IMR-90 (cell line): ENCODE measurements at places on chromosomes 12 and 14.

GRCh38 chr12:48671231-48671856, 10.7 kb downstream of the KANSL2 start:
- DNase-seq: peak; percentile 67

DNA sequence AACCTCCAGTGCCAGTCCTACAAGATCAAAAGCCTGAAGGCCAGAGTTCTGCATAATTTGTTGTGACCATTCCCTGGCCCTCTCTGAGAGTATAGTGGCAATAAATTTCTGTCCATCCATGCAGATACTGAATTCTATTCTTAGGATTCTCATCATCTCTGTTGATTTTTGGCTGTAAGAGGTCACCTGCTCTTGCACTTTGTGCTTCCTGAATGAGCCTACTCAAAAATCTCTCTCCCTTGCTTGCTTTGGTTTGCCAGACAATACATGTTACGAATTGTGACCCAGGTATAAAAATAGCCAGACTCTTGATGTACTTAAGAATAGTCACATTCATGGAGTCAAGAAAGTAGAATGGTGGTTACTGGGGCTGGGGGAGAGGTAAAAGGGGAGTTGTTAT, 16.7 kb downstream of the ZNF664 start:
- no peak for DNase-seq

DNA sequence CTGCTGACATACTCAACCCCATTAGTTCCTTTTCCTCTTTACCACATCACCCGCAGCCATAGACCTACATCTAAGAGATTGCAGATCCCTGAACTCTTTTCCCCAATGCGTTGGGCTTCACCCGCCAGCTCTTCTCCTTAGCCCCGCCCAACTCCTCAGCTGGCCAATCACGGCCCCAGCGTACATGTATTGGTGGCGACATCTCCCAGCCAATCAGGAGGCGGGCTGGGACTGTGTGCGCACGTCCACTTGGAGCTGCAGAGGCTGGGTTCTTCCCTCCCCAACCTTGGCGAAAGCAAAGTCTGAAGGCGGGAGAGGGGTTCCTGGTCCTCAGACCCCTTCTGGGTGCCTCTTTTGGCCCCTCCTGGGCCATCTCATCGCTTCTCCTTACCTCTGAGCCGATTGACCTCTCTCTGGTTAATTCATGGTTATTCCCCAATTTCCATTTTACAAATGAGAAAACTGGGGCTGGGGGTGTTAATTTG, 11.0 kb downstream of the PDE1B start:
- DNase-seq: peak; percentile 36

- DNase-seq: no peak
Measured at GRCh38 chr14:91142214-91142668, 28.4 kb downstream of the DGLUCY start.

DNA sequence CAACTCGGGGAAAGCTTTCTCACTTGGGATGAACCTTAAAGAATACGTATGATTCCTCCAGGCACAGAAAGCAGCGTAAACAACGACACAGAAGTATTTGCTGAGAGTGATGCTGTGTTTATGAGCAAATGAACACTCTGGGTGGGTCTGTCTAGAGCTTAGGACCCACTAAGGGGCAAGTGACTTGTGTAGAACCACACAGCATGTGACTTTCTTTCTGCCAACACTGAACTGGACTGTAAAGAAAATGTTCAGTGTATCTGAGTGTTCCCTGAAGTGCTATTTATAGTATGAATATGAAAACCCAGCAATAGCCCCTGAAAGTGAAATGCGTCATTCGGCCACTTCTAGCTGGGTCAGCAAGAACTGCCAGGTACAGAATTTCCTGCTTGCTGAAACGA, 78.5 kb downstream of the ST8SIA1 start:
- DNase-seq: peak; percentile 28

GRCh38 chr12:2627076-2627834, 167.5 kb upstream of the FKBP4 start:
- no peak for DNase-seq

- DNase-seq: no peak
Measured at GRCh38 chr12:45285717-45286116, 69.8 kb downstream of the ANO6 start.

DNA sequence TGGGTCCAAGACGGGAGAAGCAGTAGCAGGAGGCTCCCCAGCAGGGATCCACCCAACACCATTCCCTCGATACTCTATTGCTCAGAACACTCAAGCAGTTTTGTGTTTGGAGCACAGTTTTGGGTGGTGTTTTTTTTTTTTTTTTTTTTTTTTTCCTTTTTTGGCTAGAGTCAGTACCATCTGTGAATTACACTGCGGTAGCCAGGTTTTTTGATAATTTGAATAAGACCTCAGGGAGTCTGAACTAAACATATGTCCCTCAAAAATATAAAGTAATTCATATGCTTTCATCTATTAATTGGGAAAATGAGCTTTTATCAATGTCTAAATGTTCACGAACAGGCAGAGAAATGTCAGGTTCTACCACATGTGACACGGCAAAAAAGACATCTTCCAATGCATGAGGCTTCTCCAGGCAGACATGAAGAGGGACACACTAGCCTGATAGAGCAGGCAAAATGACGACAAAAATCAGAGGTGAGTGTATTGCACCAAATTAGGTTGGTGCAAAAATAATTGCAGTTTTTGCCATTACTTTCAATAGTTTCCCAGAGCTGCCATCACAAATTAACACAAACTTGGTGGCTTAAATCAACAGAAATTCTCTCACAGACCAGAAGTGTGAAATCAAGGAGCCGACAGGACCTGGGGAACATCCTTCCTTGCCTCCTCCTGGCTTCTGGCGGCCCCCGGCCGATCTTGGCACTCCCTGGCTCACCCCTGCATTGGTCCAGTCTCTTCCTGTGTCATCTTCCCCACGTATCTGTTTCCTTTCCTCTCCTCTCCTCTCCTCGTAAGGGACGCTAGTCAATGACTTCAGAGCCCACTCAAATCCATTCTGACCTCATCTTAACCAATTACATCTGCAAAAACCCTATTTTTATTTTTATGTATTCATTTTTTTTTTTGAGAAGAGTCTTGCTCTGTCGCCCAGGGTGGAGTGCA, 33.9 kb downstream of the FOXN3 start:
- no peak for DNase-seq

DNA sequence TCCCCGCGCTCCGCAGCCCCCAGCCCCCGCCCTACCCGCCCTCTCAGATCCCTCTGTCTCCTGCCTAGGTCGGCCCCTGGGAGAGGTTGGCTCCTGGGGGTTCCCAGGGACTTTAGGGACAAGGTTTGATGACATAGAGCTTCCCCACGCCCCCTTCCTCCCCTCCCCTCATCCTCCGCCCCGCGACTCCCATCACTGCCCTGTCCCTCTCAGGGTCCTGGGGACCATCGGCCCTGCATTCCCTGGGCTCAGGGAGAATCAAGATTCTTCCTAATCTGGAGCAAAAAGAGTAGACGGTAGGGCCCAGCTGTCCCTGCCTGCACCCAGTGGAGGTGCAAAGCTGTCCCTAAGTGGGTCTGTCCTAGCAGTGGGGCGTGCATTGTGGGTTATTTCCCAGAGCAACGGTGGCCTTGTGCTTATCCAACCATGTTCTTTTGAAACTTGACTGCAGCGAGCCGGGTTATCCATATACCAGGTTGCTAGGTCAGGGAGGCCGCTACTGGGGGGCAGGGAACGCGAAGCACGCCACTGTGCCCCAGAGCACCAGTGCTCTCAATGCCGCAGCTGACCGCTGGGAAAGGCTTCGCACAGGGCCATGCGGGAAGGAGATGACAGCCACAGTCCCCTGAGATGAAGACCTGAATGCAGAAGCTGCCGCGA, 124.4 kb upstream of the PRMT8 start:
- no peak for DNase-seq

- peak; percentile 55 for DNase-seq
Measured at GRCh38 chr12:110282300-110282860, 1.3 kb downstream of the ATP2A2 start.

- DNase-seq: no peak
Measured at GRCh38 chr12:128929057-128929456, 75.8 kb downstream of the GLT1D1 start.

DNA sequence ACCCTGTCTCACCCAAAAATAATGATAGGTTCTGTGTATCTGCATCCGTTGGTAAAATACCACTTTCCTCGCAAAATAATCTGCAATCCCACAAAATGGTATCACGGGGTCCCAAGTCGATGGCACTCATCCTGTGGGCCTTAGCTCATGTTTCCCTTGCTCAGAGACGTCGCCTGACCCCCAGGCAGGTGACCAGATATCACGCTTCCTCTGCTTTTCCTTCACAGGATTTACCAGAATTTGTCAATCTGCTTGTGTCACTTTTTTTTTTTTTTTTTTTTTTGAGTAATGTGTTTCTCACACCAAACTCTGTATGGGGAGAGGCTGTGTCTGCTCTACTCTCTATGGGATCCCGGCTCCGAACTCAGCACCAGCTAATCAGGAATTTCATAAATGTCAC, 162.7 kb downstream of the PRKCH start:
- DNase-seq: no peak

GRCh38 chr14:29895591-29896083, 32.0 kb downstream of the PRKD1 start:
- DNase-seq: no peak

DNA sequence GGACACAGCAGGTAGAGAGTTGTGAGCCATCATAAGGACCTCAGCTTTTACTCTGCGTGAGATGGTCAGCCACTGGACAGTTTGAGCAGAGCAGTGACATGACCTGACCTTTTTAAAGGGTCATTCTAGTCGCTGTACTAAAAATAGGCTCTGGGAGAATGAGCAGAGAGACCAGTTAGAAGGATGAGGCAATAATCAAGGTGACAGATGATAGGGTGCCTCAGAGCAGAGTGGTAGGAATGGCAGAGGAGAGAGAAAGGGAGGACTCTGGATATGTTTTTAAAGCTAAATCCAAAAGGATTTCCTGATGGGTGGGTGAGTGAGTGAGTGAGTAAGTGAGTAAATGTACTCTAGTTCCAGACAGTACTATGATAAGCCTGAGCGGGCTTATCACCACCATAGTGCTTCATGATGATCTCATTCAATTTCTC, 83.6 kb upstream of the ARHGAP5 start:
- no peak for DNase-seq

GRCh38 chr14:24888532-24888931, 161.4 kb downstream of the STXBP6 start:
- DNase-seq: no peak
